Bronchial smooth muscle cell (primary cell): ENCODE measurements at places on chromosomes 4 and X. TPM values are rescaled to one million over a fixed set of nuclear protein-coding genes. Genes with fewer than 3 reads are reported as not detected.

GPRIN3 gene
- under 0.01 TPM in 1 of 2 replicates, not detected in the other for total RNA-seq

COX7B2 gene
- not detected in 2 replicates for total RNA-seq

NELFA gene
- 12.6 and 14.4 TPM in 2 replicates for total RNA-seq

IL13RA2 gene
- total RNA-seq: 51.9 and 56.7 TPM in 2 replicates
